Pancreas (tissue), 10 donors: ENCODE measurements at places on chromosomes 5 and 9. TPM values are rescaled to one million over a fixed set of nuclear protein-coding genes. Genes with fewer than 3 reads are reported as not detected.

The SPATA31D4 gene
- not detected for total RNA-seq

The PHF24 gene
- 0.19 TPM for total RNA-seq

The PAEP gene
- total RNA-seq, result not detected

The GPR150 gene
- 5.7 TPM for total RNA-seq

The LMX1B gene
- total RNA-seq, result 0.24 TPM

The TRPM6 gene
- 0.19 TPM for total RNA-seq

The BAAT gene
- total RNA-seq, result 5.0 TPM

The PDE6A gene
- total RNA-seq, result not detected

The CLIC3 gene
- 0.24 TPM for total RNA-seq

DNA sequence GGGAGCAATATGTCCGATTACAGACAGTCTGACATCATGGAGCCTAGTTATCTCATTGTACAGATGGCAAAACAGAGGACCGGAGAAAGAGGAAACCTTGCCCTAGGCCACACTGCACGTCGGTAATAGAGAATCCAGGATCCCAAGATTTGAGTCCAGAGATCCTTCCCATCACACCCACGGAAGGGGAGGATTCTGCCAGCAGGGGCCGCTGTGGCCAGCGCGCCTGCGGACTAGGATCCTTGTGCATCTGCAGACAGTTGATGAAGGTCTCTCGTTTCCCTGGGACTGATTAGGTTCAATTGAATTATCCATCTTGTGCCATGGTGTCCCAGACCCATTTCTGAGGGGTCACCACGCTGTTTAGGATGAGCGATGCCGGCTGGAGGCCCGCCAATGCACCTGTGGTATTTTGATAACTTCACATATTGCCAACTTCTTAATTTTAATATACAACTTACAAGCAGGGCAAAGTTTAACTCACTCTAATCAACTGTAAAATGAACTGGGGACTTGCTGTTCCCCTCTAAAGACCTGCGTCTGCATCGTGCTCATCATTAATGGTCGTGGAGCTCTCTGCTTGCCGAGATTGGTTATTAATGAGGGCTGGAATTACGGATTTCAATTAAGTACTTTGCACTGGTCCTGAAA is 592.7 kb upstream of the BRINP1 start:
- peak; percentile 48 for DNase-seq

- DNase-seq, result no peak
These were observed 8.5 kb downstream of the INSYN2B start for GRCh38 chr5:169971780-169972179.

DNA sequence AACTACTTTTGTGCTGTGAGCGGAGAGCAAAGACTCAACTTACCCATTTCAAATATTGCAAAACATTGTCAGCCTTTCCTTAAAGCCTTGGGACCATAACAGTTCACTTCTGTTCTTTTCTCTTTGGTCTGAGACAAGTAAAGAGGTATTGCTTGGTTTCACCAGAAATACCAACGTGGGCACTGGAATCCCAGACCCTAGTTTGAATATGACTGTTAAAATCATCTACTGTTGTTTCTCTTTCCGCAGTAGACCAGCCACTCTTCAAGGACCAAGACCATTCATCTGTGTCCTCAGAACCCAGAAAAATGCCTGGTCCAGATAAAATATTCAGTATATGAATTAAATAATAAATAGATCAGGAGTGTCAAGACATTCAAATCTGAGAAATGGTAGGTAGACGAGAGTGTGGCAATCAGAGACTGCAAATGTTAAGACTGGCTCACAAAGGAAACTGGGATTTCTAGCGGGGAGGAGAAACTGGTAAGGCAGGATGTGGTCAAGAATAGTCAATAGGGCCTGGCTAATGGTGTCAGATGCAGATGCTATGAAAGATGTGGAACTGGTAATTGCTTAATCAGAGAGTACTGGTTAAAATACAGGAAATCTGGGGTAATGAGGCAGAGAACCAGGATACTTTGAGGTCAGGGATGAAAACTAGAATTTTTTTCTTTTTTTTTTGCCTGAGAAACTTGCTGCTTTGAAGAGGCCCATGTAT is 82.1 kb upstream of the IL33 start:
- DNase-seq, result no peak

DNA sequence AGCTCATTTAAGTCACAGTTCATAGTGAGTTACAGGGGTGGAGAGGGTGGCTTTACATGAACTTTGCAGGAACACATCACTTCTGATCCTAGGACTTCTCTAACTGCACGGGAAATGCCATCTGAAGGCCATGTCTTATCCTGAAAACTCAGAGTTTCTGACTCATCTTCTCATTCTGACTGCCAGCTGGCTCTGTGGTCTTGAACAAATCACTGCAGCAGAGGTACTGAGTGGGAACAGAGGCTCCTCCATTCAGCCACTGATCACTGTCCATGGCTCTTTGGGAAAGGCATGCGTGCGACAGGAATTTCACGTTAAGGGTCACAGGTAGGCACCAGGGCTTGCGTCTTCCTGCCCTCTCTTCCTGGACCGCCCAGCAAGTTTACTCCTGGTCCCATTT is 114.6 kb upstream of the LRRTM2 start:
- no peak for DNase-seq

GRCh38 chr5:100479079-100479688 is 56.0 kb upstream of the FAM174A start:
- no peak for DNase-seq

DNA sequence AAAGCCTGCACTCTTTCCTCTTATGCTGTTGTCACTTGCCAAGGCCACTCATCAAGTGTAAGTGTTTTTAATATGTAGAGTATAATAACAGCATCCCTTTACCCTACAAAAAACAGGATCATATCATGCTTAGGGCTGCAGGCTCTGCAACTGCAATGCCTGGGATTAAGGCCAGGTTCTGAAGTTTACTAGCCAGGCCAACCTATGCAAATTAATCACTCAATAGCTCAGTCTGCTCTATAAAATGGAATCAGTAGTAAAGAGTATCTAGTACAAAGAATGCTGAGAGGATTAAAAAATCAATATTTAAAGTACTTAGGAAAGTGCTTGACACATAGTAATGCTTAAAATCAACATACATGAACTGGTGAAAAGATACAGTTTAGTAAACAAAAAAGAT is 253.3 kb downstream of the EDIL3 start:
- no peak for DNase-seq

- no peak for DNase-seq
These were observed 13.2 kb downstream of the DNAJC25 start for GRCh38 chr9:111644195-111644772.

GRCh38 chr9:98532574-98532973 is 176.2 kb downstream of the GABBR2 start:
- DNase-seq, result no peak

- no peak for DNase-seq
These were observed 1.4 kb downstream of the NCS1 start for GRCh38 chr9:130173666-130173983.

- no peak for DNase-seq
These were observed 7.7 kb upstream of the OCLN start for GRCh38 chr5:69484891-69485290.

DNA sequence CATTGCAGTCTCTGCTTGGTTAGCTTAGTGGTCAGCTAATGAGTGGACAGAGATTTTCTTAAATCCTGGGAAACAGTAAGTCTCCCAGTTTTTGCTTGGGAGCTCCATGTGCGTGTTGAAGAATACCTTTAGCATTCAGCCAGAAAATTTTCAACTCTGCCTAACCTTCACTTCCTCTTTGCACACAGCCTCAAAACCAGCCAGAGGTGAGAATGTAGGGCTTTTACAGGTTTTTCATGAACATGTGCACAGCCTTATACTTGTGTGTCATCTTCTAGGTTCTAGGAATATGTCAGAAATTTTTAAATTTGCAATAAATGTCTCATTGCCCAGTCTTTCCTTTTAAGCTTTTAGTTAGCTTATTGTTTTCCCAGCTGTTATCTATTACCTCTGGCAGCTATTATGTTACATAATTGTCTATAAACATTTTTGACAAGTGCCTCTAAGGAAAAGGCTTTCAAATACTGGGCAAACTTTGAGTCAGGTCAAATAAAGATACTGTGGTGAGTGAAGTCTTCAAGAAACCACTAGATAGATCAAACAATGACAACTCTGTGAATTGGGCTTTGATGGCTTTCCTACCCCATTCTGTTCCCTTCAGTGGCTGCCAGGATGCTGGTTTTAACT is 12.7 kb downstream of the ADGRV1 start:
- DNase-seq, result no peak
